ENCODE measurements at places on chromosomes 4 and X.

DNA sequence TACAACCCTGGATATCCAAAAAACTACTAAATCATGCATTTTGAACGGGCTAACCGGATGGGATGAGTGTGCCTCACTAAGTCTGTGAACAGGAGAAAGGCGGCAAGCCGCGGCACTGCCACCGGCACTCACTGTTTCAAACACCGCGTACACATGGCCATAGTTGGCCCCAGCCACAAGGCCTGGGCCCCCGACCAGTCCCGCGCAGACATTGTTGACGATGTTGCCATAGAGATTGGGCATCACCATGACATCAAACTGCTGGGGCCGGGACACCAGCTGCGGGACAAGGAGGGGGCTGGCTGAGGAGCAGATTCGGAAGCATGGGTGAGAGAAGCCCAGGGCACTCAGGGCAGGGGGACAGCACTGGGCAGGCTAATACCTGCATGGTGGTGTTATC is 5.8 kb downstream of the SRPK3 start:
- DNase-seq = no peak

- DNase-seq = no peak
These were observed 81.8 kb upstream of the KIT start for GRCh38 chr4:54575919-54576318.

DNA sequence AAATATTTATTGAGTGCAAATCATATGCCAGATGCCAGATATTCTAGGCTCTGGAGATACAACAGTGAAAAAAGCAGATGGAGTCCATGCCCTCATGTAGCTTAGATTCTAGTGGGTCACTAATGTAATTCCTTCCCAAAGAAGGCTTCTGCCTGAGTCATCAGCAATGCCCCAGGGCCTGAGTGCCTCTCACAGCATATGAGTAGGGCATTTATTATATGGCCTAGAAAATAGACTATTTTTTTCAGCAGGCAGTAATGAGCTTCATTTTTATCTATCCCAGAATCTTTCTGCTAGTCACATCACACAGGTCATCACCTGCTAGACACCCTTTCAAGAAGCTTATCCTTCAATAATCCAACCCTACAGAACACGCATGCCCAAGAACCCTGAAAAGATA is 22.3 kb downstream of the TMEM31 start:
- DNase-seq = no peak

- no peak for DNase-seq
These were observed 66.1 kb downstream of the NHSL2 start for GRCh38 chrX:71976753-71977152.

DNA sequence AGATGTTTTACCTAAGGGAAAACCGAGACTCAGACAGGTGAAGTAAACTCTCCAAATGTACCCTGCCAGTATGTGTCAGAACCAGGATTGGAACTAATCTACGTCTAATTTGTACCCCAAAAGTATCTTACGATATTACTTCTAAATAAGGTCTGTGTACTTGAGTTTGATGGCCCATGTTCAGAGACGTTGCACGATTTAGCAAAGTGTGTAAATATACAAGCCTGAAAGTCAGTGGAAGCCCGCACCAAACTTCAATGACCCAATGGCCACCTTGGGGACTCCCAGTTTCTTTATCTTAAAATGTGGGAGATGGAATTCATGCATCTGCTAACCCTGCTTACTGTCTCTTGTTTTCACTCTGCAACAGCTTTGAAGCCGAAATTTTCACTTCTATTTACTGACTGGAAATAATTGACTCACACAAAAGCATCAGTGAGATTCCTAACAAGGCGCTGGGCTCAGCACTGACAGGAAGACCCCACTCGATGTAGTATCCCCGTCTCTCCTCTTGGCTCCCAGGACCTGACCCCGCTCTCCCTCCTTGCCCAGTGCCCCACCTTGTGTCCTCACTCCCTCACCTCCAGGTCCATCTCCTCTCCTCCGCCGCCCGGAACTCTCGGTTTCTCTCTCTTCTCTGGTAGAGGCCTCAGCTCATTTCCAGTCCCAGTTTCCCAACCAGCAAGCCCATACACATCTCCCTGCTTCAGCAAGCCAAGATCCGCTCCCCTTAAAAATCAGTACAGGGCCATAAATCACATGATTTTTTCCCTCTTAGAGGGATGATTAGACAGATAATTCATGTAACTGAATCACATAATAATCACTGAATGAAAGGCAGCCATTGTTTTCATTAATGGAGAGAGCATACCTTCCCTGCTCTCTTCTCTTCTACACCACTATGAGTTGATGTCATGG is 42.8 kb downstream of the ENPP6 start:
- DNase-seq = no peak

DNA sequence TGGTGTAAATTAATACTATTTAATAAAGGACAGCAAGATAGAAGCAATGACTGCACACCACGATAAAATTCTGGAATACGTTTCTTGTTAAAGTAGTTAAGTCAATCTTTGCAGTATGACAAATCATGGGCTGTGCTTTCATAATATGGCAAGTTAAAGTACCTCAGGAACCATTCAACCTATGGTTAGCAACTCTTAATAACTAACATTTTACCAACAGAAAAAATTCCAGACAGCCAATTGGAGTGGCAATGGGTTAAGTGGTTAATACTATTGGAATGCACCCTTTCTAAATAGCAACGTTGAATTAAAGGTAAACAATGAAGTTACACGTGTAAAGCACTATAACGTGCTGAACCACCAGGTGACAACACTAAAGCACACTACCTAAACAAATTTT is 72.4 kb upstream of the ZCCHC13 start:
- no peak for DNase-seq

DNA sequence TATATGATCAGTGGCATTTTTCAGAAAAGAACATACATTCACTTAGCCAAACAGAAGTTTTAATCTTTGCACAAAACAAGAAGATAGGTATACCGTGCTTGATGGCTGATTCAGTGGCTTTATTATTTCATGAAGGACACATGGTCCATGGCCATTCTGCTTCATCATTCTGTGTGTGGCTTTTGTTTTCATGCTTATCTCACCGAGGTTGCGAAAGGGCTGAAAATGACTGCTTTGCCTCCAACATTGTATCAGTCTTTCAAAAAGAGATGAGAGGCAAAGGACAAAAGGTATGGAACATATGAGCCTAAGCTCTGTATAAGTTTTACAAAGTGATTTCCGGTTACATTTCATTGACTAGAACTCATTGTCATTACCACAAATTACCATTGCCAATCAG is 541.1 kb downstream of the RAB28 start:
- no peak for DNase-seq

- no peak for DNase-seq
These were observed 2182.9 kb upstream of the TENM3 start for GRCh38 chr4:180060159-180060889.

- DNase-seq = no peak
These were observed 25.3 kb downstream of the IQCM start for GRCh38 chr4:149790172-149790907.

DNA sequence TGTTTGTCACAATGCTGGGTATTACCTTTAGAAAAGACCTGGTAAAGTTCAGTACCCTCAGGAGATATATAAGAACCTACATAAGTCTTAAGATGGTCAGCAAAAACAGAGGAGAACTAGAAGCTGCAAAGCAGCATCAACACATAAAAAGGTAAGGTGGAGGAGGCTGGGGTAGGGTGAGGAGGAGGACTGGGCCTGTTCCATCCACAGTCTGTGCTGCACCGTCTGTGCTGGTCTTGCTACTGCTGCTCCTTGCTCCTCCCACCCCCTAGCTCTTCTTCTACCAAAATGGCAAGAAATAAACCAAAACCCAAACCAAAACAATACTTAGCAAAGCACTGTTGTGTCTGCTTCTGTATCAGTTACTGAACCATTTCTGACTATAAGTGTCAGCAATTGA is 102.2 kb downstream of the CDS1 start:
- no peak for DNase-seq

- no peak for DNase-seq
These were observed 80.5 kb downstream of the ZNF330 start for GRCh38 chr4:141301216-141301615.

- DNase-seq = no peak
These were observed 12.2 kb downstream of the SH3TC1 start for GRCh38 chr4:8211251-8211650.

- no peak for DNase-seq
These were observed 98.7 kb upstream of the KLHL13 start for GRCh38 chrX:118215346-118215745.

GRCh38 chr4:102612824-102613366 is 111.7 kb downstream of the NFKB1 start:
- DNase-seq = no peak

GRCh38 chr4:6768539-6768905 is 14.0 kb upstream of the KIAA0232 start:
- no peak for DNase-seq

DNA sequence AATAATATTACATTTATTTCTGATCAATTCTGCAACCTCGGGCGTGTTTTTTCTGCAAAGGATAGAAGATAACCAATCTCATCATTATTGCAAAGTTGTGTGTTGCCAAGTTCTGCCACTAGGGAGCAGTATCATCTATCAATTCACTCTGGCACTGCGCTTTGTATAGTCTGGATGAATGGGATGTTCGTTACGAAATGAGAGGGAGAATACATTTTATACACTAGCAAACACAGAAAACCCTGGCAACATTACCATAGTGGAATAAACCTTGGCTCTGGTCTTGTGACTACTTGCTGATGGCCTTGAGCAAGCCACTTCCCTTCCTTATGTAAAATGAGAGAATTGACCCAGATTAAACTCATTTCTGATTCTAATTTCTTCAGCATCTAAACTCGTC is 97.5 kb upstream of the ZNF518B start:
- DNase-seq = no peak

DNA sequence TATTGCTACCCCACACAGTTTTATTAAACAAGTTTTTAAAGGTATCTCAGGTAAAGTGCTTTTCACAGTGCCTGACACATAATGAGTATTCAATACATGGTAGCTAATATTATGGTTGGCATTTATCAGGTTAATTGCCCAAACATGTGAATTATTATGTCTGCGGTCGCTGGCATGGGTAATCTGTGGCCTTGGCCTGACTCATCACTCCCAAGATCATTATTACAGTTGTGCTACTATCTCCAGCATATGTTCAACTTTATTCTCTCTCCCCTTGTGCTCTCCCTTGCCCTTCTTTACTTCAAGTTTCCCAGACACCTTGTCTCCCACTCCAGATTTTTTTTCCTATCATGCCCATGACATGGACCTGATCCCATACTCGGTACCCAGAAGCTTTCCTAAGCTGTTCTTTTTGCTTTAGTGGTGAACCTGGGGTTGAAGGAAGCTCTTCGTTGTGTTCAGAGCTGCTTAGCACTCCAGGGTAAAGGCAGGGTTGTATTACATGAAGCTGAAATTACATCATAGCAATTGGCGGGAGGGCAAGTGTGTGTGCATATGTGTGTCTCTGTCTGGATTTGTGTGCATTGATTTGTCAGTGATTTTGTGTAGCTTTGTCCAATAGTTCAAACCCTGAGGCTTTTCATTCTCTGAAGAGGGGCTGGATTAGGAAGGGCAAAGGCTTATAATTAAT is 176.5 kb upstream of the NRK start:
- DNase-seq = no peak

GRCh38 chrX:154049209-154050112 is 29.8 kb upstream of the IRAK1 start:
- no peak for DNase-seq

Data from caudate nucleus (tissue), 63 donors.